ENCODE measurements at places on chromosomes 7 and 10.

- DNase-seq, result peak; percentile 46
Measured at GRCh38 chr10:100551196-100551595, 15.5 kb downstream of the HIF1AN start.

DNA sequence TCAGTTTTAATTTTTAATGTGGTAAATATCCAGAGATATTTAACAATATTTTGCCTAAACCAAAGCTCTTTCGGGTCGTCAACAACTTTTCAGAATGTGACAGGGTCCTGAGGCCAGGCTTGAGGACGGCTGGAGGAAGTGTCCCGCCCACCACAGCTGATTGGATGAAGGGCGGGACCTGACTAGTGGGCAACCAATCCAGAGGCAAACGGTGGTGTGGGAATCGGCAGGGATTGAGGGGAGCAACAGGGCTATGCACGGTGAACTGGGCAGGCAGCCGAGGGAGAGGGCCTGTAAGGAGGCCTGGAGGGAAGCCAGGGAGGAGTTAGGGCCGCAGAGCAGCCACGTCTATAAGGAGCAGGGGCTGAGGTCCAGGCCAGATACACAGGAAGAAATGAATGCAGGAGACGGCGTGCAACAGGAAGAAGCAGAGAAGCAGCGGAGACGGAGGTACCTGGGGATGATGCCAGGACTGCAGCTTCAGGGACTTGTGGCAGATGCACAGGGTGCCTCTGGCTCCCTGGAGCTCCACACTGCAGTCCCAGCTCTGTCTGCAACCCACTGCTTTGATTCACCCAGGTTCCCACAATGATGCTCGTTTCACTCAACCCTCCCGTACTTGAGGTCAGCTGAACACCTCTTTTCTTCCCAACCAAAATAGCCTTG lies 46.1 kb upstream of the ZMIZ1 start:
- DNase-seq, result no peak

GRCh38 chr7:128790315-128791041 lies 1.3 kb upstream of the CCDC136 start:
- DNase-seq, result peak; percentile 80

DNA sequence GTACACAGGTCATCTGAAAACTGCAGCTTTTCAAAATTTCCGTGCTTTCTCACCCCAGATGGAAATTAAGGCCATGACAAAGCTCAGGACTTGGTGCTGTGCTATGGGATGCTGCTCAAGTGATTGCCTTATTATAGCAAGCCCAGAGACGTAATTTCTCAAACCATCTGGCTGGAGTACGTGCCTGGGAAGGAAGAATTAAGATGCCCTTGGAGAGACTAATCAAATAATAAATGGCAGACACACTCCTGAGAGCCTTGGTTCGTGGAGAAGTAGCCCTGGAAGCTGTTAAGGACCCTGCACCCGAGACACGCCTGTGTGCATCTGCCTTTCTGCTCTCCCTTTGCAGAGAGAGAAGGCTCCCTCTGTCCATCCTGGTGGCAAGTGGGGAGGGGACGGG lies 38.3 kb upstream of the PRLHR start:
- DNase-seq, result no peak

DNA sequence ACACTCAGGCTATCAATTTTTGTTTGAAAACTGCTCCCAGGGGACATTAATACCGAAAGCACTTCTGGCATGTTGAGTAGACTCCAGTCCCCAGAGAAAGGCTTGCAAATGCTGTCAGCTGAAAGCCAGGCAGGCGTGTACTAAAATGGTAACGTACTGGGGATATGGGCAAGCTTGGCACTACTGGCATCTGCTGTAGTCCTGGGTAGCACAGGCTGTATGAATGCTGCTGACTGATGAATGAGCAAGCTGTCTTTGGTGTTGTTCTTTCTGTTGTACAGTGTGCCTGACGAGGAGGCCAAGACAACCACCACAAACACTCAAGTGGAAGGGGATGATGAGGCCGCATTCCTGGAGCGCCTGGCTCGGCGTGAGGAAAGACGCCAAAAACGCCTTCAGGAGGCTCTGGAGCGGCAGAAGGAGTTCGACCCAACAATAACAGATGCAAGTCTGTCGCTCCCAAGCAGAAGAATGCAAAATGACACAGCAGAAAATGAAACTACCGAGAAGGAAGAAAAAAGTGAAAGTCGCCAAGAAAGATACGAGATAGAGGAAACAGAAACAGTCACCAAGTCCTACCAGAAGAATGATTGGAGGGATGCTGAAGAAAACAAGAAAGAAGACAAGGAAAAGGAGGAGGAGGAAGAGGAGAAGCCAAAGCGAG lies 53.5 kb upstream of the AGBL3 start:
- DNase-seq, result no peak

DNA sequence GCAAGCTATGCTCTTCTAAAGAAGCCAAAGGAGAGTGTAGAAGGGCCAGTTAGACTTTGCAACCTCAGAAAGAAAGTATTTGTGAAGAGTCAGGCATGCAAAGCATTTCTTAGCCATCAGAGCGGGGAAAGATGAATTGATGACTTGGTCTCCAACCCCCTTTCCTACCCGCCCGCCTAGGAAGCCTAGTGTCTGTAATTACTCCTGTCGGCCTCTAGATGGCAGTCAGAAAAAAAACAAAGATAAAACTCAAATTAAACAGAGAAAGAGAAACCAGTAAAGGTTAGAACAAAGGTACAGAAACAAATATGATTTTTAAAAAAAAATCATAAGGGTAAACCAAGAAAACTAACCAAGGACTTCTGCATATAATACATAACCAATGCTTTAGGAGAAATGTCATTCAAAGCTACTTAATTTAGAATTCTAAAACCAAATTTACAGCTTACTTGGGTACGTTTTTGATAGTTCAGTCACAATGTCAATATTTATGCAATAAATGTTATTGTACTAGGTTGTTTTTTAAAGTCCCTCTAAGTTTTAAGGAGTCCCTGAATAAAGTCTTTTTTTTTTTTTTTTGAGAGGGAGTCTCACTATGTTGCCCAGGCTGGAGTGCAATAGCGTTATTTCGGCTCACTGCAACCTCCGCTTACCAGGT lies 97.6 kb downstream of the LYZL1 start:
- DNase-seq, result peak; percentile 58

- DNase-seq, result no peak
Measured at GRCh38 chr10:119860866-119861607, 11.6 kb downstream of the MCMBP start.

DNA sequence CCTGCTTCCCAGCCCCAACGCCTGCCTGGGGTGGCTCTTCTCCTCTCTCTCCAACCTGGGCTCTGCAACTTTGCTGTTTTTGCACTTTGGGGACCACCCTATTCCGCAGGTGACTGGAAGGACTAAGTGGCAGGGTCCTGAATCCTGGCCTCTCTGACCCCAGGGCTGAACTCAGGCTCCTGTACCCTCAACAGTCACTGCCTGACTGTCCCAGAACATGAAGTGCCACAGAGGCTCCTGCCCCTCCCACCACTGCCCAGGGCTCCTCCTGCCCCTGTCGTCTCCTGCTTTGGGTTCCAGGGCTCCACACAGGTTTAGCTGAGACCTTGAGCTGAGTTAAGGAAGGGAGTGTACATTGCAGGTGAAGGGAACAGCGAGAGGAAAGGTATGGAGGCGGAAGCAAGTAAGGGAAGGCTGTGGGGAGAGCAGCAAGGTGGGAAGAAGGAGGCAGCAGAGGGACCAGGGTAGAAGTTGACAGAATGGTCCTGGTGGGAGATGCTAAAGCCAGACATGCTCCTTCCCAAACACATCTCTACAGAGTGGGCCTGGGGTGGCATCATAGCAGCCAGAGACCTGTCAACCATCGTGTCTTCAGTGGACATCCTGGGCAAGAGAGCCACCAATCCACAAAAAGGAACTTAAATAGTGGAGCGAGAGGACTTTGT lies 5.7 kb upstream of the GRID1 start:
- no peak for DNase-seq

- DNase-seq, result no peak
Measured at GRCh38 chr7:24874791-24875190, 105.2 kb downstream of the OSBPL3 start.

Measured in retina (tissue), 1 donor.